ENCODE measurements at places on chromosomes 2 and 18.
A peak's percentile ranks its signal among the peaks of the same experiment; 100 is the strongest.

- DNase-seq: no peak
Measured at GRCh38 chr2:178223806-178224205, 29.5 kb downstream of the OSBPL6 start.

DNA sequence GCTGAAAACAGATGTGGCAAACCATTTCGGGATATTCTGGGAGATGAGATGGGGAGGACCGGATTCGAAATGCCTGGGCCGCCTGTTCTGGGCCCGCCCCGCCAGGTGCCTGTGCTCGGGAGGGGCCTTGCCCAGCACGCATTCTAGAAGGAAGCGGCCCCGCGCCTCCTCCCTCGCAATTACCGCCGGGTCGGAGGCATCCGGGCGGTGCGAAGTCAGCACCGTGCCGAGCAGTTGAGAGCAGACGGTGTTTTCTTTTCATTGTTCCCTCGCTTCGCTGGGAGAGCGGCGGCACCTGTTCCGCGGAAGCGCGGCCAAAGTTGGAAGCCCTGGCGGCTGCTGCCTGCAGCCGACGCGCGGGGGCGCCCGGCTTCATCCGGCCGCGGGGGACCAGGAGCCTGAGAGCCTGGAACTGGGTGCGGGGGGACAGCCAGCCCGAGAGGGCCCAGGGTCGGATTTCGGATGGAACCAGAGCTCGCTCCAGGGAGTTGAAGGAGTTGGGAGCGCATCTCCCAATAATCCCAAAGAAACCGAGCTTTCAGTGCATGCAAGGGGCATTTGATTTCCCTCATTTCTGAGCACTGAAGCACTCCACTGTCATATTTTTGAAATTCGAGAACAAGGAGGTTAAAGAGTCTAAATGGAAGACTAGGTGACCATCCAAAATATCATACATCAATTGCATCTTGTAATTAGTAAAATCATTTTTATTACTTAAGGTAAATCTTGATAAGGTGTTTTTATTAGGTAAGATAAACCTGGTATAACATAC is 241.8 kb upstream of the RAB12 start:
- DNase-seq: no peak

GRCh38 chr2:126887506-126887905 is 11.2 kb upstream of the TEX51 start:
- DNase-seq: no peak

- no peak for DNase-seq
Measured at GRCh38 chr2:138105358-138105757, 141.1 kb downstream of the HNMT start.

DNA sequence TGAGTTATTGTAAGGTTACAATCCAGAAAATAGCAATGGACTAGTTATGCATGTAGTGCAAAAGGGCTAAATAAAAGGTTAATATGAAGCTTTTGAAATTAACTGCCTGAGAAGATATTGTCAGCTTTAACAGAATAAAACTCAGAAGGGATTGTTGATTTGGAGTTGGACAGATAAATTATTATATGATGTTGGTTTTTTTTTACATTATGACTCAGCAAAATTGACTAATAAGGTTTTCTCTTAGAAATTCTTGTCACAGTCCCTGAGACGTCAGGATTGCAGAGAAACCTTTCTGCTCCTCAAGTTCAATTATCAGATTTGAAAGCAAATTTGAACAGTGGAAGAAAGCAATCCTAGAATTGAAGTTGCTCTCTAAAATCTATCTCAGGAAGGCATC is 946.9 kb downstream of the CBLN2 start:
- DNase-seq: no peak

GRCh38 chr2:127069003-127069402 is 38.0 kb downstream of the BIN1 start:
- no peak for DNase-seq

DNA sequence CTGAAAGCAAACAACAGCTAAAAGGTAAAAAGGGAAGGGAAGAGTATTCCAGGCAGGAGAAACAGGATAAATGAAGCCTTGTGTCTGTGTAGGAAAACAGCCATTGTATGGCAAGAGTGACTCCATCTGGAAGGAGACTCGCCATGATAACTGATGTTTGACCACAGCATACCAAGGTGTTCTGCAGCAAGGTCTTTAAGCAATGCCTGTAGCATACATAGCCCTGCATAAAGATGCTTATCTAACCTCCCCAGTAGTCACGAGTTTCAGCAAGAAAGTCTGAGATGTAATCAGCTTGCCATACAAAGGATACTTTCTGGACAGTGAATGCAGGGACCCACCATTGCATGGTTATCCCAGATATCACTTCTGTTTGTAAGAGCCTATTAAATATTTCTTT is 11.9 kb upstream of the CCNT2 start:
- no peak for DNase-seq

- DNase-seq: no peak
Measured at GRCh38 chr2:239457586-239458445, 57.0 kb upstream of the HDAC4 start.

DNA sequence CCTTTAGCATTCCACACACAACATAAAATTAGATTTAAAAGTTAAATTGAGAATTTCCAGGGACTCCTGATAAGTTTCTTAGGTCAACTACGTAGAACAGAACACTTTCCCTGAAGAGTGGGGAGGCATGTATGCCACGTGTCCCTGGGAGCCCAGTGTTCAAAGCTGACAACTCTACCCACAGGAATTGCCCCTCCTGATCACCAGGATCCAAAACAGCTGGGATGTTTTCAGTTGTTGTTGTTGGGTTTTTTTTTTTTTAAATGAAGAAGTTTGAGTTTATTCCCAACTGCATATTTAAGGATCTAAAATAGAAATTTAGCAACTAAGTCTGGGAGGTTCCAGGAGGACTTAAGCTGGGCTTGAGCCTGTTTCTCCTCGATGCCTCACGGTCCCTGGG is 100.5 kb downstream of the TPGS2 start:
- DNase-seq: no peak

DNA sequence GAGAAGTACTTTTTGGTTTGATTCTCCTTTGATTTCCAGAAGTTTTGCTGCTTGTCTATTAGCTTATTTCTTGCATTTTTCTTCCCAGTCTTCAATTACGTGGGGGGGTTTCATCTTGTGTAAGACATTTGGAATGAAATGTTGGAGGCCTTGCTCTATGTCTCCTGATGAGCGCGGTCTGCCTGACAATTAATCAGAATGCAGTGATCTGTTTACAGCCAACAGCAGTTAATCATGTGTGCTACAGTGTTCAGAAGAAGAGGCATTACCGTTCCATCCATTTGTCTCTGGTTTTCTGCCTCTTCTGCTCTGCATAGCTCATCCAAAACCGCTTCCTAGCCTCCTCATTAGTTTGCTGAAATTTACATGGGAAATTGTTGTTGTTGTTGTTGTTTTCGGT is 134.4 kb upstream of the ST6GAL2 start:
- DNase-seq: peak; percentile 70

DNA sequence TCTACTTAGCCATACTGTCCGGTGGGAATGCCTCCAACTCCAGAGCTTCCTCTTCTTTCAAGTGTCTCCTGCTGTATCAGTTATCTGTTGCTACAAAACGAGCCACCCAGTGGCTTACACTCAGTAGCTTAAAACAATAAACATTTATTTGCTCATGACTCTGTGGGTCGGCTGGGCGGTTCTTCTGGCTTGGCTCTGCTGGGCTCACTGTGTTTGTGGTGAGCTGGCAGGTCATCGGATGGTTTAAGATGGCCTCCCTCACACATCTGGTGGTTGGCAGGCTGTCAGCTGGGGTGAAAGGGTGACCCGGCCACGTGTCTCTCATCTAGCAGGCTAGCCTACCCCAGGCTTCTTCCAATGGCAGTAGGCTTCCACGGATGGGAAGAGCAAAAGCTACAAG is 122.4 kb upstream of the SLC1A4 start:
- DNase-seq: peak; percentile 73

DNA sequence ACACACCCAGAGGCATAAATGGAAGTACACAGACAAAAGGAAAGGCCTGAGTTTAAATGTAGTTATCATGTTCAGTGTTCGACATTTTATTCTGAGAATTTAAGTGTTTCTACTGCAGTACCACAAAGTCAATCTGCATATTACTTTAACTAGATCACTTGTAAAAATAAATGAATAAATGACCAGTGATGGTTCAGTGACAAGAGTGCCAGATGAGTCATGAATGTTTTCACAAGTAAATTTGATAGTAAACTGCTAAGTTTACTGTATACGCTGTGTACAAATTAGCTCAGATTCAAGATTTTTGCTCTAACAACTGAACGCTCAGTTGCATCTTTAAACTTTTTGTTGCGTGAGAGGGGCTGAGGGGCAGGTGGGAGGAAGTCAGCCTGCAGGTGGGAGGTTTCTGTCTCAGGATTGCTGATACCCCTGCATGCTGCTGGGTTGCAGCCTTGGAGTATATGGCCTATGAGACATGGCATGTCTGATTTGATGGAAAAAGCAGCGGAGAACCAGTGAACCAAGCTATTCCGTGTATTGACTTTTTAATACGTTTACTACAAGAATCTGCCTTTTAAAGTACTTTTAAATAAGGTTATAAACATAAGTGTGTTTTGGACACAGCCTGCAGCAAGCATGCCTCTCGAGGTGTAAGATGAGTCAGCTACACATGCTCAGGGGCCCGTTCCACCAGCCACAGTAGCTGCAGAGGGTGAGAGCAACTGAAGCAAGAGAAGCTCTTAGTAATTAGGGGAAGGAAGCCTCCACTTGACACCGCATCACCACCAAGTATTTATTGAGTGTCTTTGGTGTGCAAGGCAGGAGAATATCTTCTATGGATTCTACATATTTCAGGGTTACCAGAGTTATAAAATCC is 245.1 kb downstream of the NEDD4L start:
- DNase-seq: peak; percentile 64

GRCh38 chr2:15838481-15839090 is 101.8 kb upstream of the MYCN start:
- DNase-seq: no peak

DNA sequence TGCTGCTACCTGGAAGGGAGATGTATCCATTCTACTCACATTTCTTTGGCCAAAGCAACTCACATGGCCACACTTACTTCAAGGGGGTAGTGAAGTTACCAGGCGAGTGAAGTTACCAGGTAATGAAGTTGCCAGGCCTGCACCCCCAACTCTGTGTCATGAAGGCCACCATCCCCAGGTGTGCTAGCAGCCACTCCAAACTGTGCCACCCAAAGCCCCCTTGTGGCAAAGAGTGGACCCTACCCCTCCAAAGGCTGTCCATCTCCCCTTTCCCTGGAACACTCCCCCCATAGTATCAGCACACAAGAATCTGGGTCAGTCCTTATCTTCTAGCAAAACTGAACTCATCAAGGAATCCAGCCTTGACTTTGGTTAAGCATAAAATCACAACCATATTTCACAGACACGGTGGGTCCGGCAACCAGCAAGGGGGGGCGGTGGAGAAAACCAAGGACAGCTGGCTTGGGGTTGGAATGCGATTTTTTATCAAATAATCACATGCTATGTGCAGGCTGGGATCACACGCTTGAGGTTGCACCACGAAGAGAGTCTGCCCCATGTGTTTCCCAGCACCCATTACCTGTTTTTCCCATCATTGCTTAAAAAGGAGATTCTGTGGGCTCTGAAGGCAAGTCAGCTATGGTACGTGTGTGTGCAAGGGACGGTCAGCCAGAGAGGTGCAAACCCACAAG is 60.9 kb downstream of the ZFP36L2 start:
- no peak for DNase-seq

- no peak for DNase-seq
Measured at GRCh38 chr2:26173776-26174482, 1.0 kb downstream of the GAREM2 start.

DNA sequence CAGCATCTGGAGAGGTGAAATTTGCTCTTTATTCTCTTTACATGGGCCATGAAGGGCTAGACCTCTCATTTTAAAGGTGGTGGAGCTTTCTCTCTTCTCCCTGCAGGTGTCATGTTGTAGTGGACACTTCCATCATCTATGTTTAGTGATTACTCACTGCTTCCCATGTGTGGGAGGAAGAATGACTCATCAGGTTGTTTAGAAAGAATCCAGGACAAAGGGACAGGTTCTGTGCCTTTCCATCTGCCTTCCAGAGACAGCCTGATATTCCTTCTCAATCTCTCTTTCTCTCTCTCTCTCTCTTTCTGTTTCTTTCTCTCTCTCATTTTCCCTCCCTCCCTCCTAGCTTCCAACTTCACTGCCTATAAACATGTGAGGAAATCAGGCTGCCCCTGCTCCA is 38.7 kb downstream of the SCG2 start:
- peak; percentile 70 for DNase-seq

DNA sequence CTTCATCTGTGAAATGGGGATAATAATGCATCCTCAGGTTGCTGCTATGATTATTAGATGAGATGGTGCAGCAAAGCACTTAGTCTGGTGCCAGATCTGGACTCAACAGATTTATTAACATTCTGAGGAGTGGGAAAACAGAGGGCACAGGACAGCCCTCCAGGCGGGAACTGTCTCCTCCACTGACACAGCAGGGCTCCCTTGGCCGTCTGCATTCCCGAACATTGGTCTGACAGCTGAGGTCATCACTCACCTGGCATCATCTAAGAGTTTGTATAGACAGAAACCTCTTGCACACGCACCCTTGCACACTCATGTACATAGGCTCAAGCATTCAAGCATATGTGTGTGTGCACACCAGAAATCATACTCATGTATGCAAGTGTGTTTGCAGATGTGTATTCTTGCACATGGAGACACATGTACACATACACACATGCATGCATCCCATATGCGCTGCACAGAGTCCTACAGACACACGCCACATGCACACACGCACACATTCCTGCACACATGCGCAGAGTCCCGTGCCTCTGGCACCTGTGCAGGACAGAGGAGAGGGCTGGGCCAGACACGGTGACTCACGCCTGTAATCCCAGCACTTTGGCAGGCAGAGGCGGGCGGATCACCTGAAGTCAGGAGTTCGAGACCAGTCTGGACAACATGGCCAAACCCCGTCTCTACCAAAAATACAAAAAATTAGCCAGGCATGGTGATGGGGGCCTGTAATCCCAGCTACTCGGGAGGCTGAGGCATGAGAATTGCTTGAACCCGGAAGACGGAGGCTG is 173.3 kb upstream of the GLI2 start:
- no peak for DNase-seq
